ENCODE measurements at places on chromosomes 2 and 18.

- DNase-seq: no peak
Measured at GRCh38 chr2:232341061-232341738, 37.4 kb upstream of the ALPP start.

DNA sequence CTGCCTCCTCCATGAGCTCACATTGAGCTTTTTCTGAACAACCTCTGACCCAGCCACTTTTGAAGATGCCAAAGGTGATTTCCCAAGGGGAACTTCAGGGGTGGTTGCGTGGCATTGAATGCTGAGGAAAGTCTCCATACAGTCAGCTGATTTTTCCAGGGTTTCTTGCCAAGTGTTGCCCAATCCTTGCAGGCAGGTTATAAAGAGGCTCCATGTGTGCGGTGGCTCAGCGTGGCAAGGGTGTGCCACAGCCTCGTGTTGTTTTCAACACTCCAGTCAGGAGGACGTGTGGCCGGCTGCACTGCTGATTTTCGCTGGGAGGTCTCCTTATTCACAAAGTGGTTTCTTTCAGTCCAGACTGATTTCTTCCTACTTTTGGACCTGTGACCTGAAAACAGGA lies 81.4 kb upstream of the GATA6 start:
- DNase-seq: no peak

- DNase-seq: no peak
Measured at GRCh38 chr2:165357758-165358157, 111.7 kb upstream of the CSRNP3 start.

DNA sequence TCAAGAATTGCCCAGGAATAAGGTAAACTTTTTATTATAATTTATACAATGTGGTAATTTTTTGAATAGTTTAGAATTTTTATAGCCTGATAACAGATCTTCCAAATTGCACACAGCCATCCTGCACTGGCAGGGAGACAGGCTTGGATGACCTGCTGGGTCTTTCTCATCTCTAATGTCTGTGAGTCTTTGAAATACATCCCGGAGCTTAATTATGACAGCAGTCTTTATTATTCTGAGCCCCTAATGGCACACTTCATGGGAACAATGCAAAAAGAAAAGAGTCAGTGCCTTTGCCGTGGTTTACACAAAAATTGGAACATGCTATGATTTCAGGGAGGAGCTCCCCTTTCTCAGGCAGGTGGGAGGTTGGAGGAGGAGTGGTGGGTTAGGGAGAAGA lies 71.0 kb downstream of the TMEM182 start:
- no peak for DNase-seq

DNA sequence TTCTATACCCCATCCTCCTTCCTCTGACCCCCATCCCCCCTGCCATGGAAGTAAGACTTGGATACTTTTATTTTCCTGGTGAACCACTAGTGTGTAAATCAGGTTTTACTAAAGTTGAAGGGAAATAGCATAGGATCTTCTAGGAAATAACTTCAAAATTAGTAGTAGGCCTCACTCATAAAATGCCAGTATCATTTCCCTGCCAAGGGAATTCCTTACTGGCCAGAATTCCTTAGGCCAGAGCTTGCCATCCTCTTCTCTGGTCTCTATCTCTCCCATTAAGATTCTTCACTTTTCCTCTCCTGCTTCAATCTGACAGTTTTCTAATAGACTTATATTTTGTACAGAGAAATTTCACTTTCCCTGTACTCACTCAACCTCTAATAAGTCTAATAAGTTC lies 322.8 kb upstream of the TANK start:
- DNase-seq: no peak

GRCh38 chr2:186755066-186755465 lies 61.2 kb downstream of the FAM171B start:
- DNase-seq: peak; percentile 2

GRCh38 chr2:147863835-147864234 lies 19.0 kb downstream of the ACVR2A start:
- no peak for DNase-seq

DNA sequence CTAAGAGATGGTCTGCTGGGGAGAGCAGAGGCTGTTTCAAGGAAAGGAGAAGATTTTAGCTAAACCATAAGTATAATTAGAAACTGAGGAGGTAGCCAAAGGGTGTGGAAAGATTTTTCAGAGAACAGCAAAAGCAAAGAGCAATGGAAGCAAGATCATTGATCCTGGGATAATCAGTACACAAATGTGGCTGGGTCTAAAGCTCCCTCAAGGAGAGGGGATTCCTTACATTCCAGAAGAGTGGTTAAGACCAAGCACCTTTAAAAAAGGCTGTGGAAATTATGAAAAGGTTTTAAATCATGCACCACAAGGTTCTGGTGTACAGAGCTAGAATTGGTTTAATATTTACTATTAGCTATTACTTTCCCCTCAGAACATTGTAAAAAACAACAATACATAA lies 246.0 kb upstream of the UBE2E3 start:
- DNase-seq: no peak

- no peak for DNase-seq
Measured at GRCh38 chr2:100039291-100039980, 103.0 kb downstream of the AFF3 start.

GRCh38 chr2:72864500-72864899 lies 22.7 kb upstream of the SPR start:
- no peak for DNase-seq

GRCh38 chr2:236572482-236572881 lies 2.9 kb downstream of the ACKR3 start:
- DNase-seq: peak; percentile 64

DNA sequence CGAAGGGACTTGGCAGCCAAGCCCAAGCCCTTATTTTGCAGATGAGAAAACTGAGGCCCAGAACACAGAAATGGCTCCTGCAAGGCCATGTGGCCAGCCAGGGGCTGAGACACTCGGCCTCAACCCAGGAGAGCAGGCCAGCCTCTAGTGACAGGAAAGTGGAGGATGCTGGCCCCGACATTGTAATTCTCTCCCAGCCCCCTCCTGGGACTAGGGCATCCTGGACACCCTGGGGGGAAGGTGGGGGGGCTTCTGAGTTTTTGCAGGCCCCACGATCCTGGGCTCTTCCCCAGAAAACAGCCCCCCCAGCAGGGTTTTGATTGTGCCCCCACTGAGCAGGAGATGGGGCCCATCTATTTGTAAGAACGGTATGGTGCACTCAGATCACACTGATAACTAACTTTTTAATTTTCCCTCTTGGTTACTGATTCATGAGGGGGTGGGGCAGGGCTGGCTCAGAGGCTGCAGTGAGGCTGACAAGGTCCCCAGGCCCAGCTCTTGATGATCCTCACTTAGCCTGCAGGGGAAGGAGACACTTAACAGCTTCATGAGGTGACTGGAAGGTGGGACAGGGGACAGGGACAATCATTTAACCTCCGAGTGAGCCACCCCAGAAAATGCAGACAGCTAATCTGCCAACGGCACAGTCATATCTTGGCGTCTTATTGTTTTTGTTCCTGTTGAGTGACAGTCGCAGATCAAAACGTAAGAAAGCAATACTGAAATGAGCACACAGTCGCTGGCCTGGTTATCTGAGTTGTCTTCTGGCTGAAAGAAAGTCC lies 18.9 kb downstream of the SMAD7 start:
- DNase-seq: no peak

GRCh38 chr2:10865841-10866240 lies 45.9 kb upstream of the KCNF1 start:
- DNase-seq: no peak

DNA sequence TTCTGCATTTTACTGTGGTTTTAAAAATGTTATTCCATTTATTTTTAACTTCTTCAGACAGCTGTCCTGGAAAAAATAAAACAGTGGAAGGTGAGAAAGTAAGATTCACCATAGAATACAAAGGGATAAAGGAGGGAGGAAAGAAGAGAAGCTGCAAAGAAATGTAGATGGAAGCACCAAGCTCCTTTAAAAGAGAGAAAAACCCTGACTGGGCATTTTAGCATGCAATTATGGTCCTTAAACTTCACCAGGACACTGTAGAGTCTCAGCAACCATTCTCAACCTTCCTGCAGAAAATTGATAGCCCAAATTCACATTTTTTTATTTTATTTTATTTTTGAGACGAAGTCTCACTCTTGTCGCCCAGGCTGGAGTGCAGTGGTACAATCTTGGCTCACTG lies 11.6 kb upstream of the ANKRD44 start:
- no peak for DNase-seq

DNA sequence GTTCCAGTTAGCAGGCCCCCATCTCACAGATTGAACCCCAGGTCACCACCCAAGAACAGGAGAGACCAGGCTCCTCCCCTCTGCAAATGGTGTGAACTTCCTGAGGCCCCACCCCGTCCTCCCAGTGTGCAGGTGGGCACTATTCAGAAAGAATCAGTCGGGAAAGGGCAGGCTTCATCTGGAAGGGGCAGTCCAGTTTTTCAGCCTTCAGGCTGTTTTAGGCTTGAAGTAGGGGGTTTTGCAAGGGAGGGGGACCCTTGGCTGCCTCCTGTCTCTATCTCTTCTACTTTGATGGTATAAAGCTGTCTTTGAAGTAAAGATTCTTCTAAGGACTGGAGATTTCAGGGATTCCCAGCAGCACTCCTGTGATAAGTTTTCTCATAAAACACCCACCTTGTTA lies 267.6 kb downstream of the RND3 start:
- DNase-seq: no peak

- peak; percentile 76 for DNase-seq
Measured at GRCh38 chr2:119544075-119544938, at the start of gene CFAP221. Gene CFAP221 (plus strand): TSS chr2:119544449. CDS start chr2:119546132, 1,683 bp downstream.

DNA sequence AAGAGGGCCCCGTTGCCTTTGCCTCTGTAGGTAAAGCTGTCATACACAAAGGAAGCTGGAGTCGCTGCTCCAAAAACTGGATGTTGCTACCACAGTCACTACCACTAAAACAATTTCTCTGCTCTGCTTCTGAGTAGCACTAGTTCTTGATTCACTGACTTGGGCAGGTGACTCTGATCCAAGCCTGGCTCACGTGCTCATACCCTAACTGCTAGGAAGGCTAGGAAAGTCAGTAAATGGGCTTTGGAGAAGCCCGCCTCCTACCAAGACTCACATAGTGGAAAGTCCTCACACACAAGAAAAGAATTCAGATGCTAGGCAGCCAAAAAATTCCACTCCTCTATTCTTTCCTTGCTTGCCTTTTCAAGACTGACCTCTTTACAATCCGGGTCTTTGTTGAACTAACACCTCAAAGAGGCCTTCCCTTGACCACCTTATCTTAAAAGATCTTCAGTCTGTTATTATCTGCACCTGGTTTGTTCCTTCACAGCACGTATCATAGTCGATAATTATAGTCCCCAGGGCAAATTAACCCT lies 11.4 kb upstream of the DYNC1I2 start:
- no peak for DNase-seq

GRCh38 chr18:10901329-10901728 lies 248.0 kb downstream of the PIEZO2 start:
- DNase-seq: no peak

GRCh38 chr2:77108915-77109314 lies 413.3 kb downstream of the LRRTM4 start:
- DNase-seq: no peak

DNA sequence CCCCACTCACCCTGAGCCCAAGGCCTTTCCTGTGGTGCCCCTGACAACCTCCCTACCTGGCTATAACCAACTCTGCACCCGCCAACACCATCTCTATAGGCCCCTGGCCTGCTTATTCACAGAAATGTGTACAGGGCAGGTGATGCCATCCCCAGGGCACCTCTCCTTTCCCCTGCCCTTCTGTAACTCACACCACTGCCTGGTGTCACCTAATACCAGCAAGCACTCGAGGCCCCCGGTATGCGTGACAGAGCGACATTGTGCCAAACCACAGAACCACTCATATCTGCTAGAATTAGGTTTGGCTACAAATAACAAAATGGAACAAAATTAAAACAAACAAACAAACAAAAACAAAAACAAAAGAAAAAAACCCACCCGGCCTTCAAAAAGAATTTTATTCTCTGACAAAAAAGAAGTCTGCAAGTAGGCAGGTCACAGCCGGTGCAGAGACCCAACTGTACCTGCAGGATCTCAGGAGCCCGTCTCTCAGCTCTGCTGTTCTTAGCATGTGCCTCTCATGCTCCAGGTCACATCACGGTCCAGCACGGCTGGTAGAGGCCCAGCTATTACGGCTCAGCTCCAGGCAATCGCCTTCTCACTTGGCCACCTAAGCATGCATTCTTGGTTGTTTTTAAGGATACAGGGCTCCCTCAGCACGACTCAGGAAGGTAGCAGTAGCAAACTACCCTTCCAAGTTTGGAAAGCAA lies 51.4 kb downstream of the FAM178B start:
- DNase-seq: peak; percentile 68

DNA sequence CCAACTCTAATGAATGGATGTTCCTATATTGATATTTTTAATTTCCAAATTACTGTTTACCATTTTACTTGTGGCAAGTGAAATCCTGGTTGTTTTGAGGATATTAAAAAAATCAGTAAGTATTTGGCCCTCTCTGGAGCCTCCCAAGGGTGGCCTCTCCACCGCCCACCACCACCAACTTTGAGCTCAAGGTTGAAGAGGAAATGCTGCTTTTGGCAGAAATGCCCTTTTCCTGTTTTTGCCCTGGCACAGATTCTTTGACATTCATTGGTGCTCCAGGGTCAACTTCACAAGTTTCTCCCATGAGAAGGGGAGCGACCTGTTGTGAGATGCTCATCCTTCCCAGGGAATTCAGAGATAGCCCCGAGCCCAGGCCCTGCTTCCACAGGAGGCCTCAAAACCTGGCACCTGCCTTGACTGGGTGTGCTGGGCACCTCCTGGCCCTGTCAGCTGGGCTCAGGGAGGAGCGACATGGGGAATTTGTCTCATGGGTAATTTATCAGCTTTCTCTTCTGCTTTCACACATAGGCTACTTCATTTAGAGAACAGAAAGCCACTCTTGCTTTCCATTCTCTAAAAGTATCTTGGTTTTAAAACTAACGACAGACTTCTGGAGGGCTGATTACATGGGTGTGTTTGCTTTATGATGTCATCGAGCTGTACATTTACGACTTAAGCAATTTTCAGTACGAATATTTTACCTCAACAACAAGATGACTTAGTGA lies 6.9 kb downstream of the CD8A start:
- no peak for DNase-seq

- DNase-seq: no peak
Measured at GRCh38 chr2:238449909-238450417, 23.2 kb downstream of the ASB1 start.

DNA sequence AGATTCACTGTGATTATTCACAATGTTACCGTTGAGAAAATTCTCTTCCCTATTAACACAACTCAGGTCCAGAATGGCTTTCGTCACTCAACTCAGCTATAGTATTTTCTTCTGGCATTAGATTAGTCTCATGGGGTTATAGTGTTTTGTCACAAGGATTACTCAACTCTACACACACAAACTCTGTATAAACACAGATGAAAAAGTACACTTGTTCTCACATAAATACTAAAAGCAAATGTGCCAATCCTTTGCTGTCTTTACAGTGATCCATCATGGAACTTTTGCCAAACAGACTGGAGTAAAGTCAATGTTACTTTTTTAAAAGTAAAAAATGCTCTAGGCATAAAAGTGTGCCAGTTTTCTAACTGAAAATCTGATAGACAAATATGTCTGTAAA lies 267.6 kb downstream of the RBM43 start:
- no peak for DNase-seq

- no peak for DNase-seq
Measured at GRCh38 chr18:47949202-47949601, 18.7 kb upstream of the SMAD2 start.
